ENCODE measurements at places on chromosomes 7 and 10.
A peak's percentile ranks its signal among the peaks of the same experiment; 100 is the strongest.

- no peaks in the 10 kb centered on the region for H3K27me3 ChIP-seq
- DNase-seq, result no peak
- H3K36me3 ChIP-seq, result no peaks in the 10 kb centered on the region
- H3K4me3 ChIP-seq, result no peak overlapping the region
- H3K4me1 ChIP-seq, result peaks cover 6% of the 10 kb centered on the region
Measured at GRCh38 chr10:12358863-12359564, 9.7 kb downstream of the CAMK1D start.

DNA sequence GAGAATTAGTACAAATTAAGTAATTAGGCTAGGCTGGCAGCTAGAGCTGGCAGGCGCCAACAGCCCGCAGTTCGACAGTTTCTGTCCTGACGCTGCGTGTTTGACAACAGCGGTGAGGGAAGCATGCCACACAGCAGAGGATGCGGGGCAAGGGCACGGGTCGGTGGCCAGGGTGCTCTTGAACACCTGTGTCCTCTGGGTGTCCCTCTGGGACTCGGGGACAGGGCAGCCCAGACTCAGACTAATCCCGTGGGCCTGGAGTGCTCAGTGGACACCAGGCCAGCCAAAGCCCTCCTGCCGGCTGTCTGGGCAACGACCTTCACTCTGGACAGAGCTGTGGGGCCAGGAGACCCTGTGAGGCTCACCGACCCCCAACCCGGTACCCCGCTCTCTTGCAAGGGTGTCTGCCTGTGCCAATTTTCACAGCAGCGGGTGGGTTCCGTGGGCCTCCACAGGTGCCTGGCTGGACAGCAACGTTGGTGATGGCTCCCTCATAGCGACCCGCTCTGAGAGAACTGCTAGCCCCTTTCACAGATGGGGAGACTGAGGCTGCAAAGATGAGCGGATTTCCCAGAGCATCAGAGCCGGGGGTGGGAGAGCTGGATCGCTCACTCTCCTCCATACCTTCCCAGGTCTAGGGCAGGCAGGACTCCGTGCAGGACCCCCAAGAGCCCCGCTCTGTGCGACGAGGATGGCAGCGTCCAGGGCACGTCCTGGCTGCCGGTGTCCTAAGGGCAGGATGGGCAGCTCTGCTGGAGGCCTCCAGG, 48.5 kb downstream of the FOXL3 start:
- peaks cover 29% of the 10 kb centered on the region for H3K4me1 ChIP-seq
- H3K27ac ChIP-seq, result no peak overlapping the region
- no peaks in the 10 kb centered on the region for H3K27me3 ChIP-seq
- H3K36me3 ChIP-seq, result no peaks in the 10 kb centered on the region

GRCh38 chr7:85065888-85066485, 120.9 kb downstream of the SEMA3D start:
- H3K4me3 ChIP-seq, result no peak overlapping the region
- H3K27me3 ChIP-seq, result no peaks in the 10 kb centered on the region
- DNase-seq, result no peak
- H3K36me3 ChIP-seq, result no peaks in the 10 kb centered on the region

DNA sequence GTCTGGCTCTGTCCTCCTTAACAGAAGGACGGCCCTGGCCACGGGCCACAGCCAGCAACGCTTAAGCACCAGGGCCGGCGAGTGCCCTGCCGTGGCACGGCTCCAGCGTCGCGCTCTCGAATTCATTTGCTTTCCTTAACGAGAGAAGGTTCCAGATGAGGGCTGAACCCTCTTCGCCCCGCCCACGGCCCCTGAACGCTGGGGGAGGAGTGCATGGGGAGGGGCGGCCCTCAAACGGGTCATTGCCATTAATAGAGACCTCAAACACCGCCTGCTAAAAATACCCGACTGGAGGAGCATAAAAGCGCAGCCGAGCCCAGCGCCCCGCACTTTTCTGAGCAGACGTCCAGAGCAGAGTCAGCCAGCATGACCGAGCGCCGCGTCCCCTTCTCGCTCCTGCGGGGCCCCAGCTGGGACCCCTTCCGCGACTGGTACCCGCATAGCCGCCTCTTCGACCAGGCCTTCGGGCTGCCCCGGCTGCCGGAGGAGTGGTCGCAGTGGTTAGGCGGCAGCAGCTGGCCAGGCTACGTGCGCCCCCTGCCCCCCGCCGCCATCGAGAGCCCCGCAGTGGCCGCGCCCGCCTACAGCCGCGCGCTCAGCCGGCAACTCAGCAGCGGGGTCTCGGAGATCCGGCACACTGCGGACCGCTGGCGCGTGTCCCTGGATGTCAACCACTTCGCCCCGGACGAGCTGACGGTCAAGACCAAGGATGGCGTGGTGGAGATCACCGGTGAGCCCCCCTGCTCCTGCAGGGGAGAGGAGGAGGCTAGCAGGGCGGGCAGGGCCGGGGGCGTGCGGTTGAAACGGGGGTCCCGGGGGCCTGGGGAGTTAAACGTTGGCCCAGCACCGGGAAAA, at the start of gene HSPB1:
Gene HSPB1 (plus strand): TSS at position 327 of the 855 bp plus-strand sequence. CDS start 40 bp downstream, at position 367.
- peaks cover 9% of the 10 kb centered on the region for H3K36me3 ChIP-seq
- peak within 1 kb of the TSS; percentile 91 for H3K4me3 ChIP-seq
- H3K27ac ChIP-seq, result peak within 1 kb of the TSS; percentile 100
- DNase-seq, result peak; percentile 98
- no peaks in the 10 kb centered on the region for H3K27me3 ChIP-seq

DNA sequence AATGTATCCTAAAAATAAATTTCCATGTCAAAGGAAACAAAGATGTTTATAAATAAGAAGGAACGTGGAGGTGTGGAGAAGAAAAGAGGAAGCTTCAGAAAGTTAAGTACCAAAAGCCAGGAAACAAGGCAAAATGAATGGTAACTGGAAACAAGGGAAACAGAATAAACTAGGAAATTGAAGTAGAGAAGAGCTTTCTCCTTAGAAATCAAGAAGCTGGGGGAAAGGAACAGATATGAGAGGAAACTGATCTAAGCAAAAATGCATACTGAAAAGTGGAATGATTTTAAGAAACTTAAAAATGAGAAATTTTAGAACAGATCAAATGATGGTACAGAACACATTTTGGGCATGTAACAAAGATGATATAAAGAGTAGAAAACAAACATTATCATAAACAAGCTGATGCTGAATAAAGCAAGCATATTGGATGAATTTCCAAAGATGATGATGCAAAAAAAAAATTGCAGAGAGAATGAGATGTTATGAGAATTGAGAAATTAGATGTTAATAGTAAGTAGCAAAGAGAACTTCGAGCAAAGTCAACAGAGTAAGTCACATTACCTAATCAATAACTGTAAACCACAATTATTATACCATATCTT, 1.9 kb downstream of the BRAF start:
- no peak for DNase-seq
- no peaks in the 10 kb centered on the region for H3K27me3 ChIP-seq
- no peaks in the 10 kb centered on the region for H3K36me3 ChIP-seq
- no peak overlapping the region for H3K27ac ChIP-seq

GRCh38 chr10:9863559-9864121, 1154.0 kb upstream of the CELF2 start:
- no peak overlapping the region for H3K4me3 ChIP-seq
- no peak for DNase-seq
- no peak overlapping the region for H3K27ac ChIP-seq
- H3K4me1 ChIP-seq, result no peaks in the 10 kb centered on the region

GRCh38 chr7:29005829-29006228, 47.7 kb upstream of the TRIL start:
- no peak for DNase-seq
- no peaks in the 10 kb centered on the region for H3K36me3 ChIP-seq
- H3K27ac ChIP-seq, result no peak overlapping the region
- no peak overlapping the region for H3K4me3 ChIP-seq
- H3K27me3 ChIP-seq, result no peaks in the 10 kb centered on the region

DNA sequence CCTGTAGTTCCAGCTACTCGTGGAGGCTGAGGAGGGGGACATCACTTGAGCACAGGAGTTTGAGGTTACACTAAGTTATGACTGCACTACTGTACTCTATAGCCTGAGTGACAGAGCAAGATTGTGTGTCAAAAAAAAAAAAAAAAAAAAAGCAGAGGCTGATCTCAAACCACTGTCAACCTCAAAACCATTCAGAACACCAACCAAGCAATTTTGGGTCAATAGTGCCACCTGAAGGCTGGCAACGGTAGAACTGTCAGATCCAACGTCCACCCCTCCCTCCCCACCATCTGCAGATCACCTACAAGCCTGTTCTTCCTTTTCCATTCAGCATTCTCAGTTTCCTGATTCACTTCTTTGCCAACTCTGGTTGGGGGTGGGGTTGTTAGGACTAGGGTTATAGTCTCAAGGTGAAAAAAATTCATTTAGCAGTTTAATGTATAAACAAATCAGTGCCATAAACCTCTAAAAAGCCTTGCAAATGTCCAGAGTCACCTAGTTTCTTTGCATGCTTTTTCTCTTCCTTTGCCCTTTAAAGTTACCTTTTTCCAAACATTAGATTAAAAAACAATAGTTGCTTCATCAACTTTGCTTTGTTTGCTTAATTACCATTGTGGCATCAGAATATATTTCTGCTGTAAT, 2.6 kb downstream of the MRPS33 start:
- no peak for DNase-seq
- no peak overlapping the region for H3K27ac ChIP-seq
- peaks cover 5% of the 10 kb centered on the region for H3K4me1 ChIP-seq
- no peak overlapping the region for H3K4me3 ChIP-seq
- H3K27me3 ChIP-seq, result no peaks in the 10 kb centered on the region

- H3K4me1 ChIP-seq, result no peaks in the 10 kb centered on the region
- no peak overlapping the region for H3K27ac ChIP-seq
- no peak overlapping the region for H3K4me3 ChIP-seq
- H3K27me3 ChIP-seq, result no peaks in the 10 kb centered on the region
- no peaks in the 10 kb centered on the region for H3K36me3 ChIP-seq
Measured at GRCh38 chr10:34941471-34942357, 126.6 kb upstream of the PARD3 start.

- H3K27me3 ChIP-seq, result no peaks in the 10 kb centered on the region
- no peak overlapping the region for H3K4me3 ChIP-seq
- H3K4me1 ChIP-seq, result no peaks in the 10 kb centered on the region
- no peak overlapping the region for H3K27ac ChIP-seq
Measured at GRCh38 chr7:116170180-116170579, 40.2 kb upstream of the TES start.

DNA sequence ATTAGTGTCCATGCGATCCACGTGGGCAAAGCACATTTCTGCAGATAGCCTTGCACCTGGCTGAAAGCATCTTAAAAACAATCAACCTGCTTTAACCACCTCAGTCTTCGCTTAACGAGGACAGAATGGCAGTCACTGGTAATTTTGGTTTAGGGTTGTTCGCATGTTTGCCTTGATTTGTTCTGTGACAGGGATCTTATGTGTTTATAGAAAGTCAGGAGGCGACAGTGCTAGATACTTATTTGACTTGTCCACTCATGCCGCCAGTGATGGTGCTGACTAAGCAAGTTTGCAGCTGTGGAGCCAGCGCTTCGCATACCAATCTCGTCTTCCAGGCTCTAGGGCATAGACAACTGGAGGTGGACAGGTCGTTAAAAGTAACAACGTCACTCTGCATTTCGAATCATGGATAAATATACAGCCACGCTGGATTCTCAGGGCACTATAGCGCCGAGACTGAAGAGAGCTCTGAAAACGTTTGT, 1.2 kb upstream of the TMEM243 start:
- H3K4me1 ChIP-seq, result peaks cover 5% of the 10 kb centered on the region
- DNase-seq, result no peak
- H3K27me3 ChIP-seq, result no peaks in the 10 kb centered on the region
- H3K4me3 ChIP-seq, result peak overlapping the region; percentile 93
- no peak overlapping the region for H3K27ac ChIP-seq

GRCh38 chr10:28669227-28670173, 7.8 kb upstream of the BAMBI start:
- no peaks in the 10 kb centered on the region for H3K36me3 ChIP-seq
- H3K4me3 ChIP-seq, result peak overlapping the region; percentile 57
- H3K27me3 ChIP-seq, result no peaks in the 10 kb centered on the region

DNA sequence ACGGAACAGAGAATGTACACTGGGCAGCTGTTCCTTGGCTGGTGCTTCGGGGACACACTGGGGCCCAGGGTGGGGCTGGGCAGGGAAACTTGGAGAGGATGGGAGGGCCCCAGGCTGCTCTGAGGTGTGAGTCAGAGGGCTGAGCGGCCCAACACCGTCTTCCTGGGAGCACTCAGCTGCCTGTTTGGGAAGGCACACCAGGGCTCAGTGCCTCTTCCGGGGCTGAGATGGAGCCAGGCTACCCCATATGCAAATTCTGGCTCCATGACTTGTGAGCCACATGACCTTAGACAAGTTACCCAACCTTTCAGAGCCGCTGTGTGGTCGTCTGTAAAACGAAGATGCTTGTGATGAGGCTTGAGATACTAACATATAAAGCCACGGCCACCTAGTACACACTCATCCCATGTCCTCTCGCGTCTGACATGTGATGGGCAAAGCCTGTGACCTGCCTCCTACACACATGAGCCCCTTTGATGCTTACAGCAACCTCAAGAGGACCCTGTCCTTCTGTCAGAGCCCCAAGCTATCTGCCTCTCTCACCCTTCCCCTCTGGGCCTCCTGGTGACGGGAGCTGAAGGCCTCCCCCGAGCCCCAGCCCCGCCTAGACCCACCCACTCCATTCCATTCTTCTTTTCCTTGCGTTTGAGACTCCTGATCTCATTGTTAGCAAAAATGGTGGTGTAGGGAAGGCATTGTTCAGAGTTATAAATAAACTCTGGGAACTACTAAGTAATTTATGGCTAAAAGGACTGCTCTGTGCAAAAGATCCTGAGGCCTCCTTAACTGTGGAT, 26.1 kb downstream of the KLRG2 start:
- no peak for DNase-seq
- H3K4me3 ChIP-seq, result no peak overlapping the region
- no peaks in the 10 kb centered on the region for H3K36me3 ChIP-seq
- H3K27me3 ChIP-seq, result peaks cover under 1% of the 10 kb centered on the region
- H3K4me1 ChIP-seq, result no peaks in the 10 kb centered on the region

DNA sequence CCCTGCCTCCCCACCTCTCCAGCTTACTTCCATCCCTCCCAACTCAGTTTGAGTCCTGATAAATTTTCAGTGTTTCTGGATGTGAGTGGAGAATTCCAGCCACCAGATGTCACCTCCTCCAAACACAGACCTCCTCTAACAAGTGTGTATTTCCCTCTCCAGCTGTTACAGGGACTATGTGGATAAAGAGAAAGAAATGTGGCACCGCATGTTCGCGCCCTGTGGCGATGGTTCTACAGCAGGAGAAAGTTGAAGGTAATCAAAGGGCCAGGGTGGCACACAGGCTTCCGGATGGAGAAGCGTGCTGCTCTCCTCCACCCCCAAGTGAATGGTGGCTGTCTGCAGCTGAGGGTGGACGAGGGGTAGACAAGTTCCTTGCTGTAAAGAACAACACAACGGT, 14.7 kb downstream of the FKBP6 start:
- no peaks in the 10 kb centered on the region for H3K36me3 ChIP-seq
- no peaks in the 10 kb centered on the region for H3K4me1 ChIP-seq
- no peak for DNase-seq
- H3K27ac ChIP-seq, result no peak overlapping the region

DNA sequence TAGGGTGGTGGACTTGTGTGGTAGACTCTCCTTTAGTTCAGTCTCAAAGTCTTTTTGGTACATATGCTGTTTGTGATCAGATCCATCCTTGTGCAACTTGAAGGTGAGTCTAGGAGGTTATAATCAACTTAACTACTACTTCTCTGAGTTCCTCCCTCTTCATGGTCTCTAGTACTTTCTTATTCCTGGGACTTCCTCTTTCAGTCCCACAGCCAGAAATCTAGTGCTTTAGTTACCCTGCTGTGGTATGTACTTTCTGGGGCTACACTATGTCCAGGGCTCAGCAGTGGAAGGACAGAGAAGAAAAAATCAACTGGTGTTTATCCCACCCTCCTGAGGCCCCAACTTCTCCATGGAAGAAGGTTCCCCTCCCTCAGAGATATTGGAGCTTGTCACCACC, 19.4 kb upstream of the ATAD1 start:
- no peaks in the 10 kb centered on the region for H3K27me3 ChIP-seq
- no peaks in the 10 kb centered on the region for H3K36me3 ChIP-seq
- no peak overlapping the region for H3K27ac ChIP-seq
- no peaks in the 10 kb centered on the region for H3K4me1 ChIP-seq
